ENCODE measurements at places on chromosomes 7 and 10.

DNA sequence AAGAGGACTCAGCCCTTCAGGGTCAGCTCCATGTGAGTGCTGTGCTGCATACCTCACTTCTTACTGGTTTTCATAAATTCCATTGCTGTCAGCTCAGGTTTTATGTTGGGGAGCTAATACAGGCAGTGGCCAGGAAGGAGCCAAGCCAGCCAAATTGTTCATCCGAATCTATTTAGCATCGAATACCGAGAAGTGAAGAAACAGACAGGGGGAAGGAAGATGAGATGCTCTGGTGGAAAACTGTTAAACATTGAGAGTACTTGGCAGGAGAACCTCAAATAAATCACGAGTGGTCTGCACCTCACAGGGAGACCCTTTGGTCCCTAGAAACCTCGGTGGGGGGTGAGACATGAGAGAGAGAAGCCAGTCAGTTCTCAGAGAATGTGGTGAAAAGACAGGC, 196.0 kb upstream of the TMEM72 start:
- no peak for DNase-seq

- DNase-seq = no peak
Observed at GRCh38 chr10:93516006-93516380, 19.6 kb downstream of the CEP55 start.

- DNase-seq = peak; percentile 92
Observed at GRCh38 chr10:97882142-97883091, 32.8 kb downstream of the GOLGA7B start.

DNA sequence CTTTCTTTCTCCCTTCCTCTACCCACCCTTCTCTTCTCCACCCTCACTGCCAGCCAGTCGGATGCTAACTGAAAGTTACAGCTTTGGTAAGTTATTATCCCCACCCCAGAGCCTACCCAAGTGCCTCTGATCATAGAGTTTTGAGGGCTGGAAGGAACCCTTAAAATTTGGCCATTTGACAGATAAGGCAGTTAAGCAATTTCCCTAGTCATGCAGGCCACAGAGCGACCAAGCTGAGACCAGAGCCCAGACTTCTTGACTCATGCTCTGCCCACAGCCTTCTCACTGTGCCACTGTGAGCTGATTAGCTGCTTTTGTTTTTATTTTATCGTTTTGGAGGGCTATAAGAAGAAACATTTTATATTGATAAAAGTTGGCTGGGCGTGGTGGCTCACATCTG, 17.2 kb downstream of the SAP25 start:
- no peak for DNase-seq

DNA sequence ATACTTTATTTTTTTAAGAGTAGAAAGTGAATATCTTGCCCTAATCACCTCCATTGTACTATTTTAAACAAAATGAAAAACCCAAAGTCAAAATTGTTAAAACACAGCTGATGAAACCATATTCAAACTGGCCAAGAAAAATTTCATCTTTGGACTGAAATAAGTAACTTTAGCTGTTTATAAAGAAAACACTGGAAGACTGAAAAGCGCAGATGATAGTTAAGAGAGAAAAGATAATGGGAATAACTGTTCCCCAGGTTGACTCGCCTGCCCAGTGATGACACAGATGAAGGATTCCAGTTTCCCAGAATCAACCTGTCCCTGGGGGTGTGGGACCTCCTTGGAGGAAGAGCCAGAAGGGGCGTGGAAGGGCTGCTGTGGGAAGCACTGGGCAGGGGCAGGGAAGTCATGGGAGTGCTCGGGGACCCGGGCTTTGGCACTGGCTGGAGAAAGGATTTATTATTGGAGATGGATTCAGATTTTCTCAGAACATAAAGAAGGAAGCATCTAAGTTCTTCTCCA, 43.1 kb downstream of the DENND2A start:
- DNase-seq = no peak

GRCh38 chr7:120799813-120800475, 58.0 kb downstream of the TSPAN12 start:
- no peak for DNase-seq

DNA sequence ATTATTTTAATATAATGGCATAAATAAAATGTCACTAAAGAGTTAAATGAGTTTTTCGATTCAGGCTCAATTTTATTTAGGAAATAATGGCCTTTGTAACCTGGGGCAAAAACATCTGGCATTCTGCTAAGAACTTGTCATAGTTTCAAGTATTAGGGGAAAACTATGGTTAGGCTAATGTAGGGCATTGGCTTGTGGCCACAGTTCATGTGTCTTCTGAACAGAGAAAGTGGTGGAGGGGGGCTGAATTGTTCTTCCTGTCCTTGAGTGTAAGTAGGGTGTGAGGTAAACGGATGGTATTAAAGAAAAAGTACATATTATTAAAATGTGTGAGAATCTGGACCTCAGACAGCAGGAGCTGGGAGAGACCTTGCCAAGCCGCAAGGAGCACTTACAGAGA, 69.1 kb upstream of the KLF14 start:
- no peak for DNase-seq

GRCh38 chr10:3532644-3533043, 252.4 kb downstream of the KLF6 start:
- peak; percentile 91 for DNase-seq

- no peak for DNase-seq
Observed at GRCh38 chr7:47515305-47515834, 66.5 kb downstream of the TNS3 start.

DNA sequence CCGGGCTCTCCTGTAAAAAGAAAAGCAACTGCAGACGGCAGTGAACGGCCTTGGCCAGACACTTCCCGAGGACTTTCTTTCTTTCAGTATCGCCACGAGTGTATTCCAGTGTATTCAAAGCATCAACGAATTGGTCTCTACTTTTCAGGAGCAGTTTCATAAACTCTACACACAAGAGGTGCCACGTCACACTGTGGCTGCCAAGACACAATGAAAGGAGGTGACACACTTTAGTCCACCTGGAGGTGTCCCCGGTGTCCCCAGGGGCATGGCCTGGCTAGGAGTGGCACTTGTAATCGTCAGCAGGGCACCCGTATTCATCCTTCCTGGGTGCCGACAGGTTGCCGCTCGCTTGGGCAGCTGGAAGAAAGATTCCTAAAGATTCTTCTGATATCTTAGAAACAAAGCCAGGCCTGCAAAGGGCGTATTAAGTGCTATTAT, 5.0 kb downstream of the TNS3 start:
- DNase-seq = no peak

DNA sequence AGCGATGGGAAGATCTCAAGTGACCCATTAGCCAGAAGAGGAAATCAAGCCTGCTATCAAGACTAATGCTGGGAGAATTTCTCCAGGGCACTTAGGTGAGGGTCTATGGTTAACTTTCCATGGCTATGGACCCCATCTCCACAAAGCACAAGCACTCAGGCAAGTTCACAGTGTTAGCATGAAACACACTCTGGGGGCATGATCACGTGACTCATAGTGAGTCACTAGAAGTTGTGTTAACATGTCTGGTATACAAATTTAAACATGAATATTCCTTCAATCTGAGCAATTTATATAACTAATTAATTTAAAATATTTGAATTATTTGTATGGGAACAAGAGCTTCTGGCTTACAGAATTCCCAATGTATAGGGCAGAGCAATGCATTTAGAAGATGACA, 131.8 kb downstream of the FAM204A start:
- DNase-seq = peak; percentile 66

DNA sequence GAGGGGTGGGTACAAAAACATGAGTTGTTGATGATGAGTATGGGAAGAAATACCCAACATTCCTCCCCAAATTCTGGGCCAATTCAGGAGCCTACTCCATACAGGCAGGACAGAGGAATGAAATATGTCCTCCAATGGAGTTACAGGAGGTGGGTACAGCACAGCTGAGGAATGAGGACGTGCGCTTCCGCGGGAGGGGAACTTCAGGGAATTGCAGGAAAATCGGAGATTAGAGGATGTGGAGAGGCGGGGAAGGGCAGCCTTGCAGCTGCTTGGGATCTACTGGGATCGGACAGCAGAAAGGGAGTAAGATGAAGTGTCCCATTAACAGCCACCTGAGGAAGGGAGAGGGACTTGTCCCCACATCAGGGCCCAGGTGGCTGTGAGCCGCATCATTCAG, 50.2 kb downstream of the PDIA4 start:
- DNase-seq = no peak

DNA sequence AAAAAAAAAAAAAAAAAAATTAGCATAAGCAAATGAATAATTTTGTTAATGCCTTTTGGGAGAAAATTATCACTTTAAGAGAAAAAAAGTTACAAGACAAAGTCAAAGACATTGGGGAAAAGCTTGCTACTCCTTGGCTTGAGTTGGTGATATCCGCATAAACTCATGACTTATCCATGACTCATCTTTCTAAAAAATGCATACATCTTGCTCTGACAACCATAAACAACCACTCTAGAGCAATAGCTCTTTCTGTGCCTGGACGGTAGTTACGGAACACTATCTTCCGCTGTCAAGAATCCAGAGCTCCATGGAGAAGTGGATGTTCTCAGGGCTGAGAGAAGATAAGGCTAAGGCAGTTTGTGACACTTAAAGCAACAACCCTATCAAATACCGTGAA, 281.1 kb upstream of the PFKP start:
- DNase-seq = no peak

DNA sequence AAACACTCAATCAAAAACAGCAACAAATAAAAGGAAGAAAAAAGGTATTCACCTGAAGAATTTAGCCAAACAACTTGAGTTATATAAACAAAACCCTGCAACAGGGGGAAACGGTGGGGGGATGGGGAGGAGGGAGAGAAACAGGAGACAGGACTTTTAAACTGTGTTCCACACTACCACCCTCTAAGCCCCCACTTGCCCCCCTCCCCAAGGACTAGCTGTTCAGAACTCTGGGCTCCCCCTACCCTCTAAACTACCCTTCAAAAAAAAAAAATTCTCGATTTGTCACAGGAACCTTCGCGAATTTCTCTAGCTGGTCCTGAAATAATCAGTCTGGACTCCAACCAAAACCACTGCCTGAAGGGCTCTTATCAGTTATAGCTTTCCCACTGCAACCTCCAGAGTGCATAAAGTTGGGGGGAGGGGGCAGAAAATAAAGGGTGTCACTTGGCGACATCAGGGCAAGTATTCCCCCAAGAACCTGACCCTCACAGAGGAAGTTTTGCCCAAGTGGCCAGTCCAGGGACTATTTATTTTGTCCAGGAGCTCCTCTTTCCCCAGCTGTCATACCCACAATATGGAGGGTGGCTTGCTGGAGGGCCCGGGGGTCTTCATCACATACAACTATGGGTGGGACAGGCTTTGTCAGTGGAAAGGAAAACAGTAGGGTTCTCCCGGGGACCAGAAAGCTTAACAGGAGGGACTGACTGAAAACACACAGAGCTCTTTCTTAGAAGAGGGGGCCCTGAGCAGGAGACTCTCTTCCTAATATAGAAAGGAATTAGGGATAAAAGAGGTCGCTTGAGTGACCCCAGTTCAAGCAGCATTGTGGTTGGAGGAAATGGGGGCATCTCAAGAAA, 1.3 kb downstream of the UBE2H start:
- DNase-seq = no peak

DNA sequence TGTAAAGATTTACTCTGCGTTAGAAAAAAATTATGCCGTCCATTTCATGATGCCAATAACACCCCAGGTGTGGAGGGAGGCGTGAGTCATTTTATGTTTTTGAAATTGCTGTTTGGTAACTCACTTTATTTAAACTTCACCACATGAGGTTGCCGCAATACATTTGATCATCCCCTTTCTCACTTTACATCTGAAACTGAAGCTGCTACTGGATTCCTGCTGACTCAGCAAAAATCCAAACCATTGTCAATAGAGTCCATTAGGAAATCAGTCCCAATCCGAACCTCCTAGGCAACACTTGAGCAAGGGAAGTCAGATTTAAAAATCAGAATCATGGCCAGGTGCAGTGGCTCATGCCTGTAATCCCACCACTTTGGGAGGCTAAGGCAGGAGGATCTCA, 136.6 kb upstream of the SVIL start:
- DNase-seq = peak; percentile 66

GRCh38 chr10:44476409-44477045, 91.6 kb upstream of the CXCL12 start:
- DNase-seq = no peak

GRCh38 chr7:47622946-47623640, 41.2 kb upstream of the TNS3 start:
- DNase-seq = peak; percentile 37

DNA sequence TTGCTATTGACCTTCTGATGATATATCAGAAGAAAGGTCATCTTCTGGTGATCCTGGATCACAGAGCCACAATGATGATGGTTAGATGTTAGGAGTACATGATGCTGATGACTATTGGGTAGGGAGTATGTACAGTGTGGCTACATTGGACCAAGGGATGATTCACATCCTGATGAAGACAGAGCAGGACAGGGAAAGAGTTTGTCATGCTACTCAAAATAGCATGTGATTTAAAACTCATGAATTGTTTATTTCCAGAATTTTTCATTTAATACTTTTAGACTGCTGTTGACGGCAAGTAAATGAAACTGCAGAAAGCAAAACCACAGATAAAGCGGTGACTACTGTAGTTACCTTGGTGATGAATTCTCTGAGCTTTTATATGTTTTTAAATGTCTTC, 397.3 kb downstream of the PPP1R3A start:
- DNase-seq = peak; percentile 55

- peak; percentile 71 for DNase-seq
Observed at GRCh38 chr7:23696916-23697441, 13.0 kb upstream of the STK31 start.

DNA sequence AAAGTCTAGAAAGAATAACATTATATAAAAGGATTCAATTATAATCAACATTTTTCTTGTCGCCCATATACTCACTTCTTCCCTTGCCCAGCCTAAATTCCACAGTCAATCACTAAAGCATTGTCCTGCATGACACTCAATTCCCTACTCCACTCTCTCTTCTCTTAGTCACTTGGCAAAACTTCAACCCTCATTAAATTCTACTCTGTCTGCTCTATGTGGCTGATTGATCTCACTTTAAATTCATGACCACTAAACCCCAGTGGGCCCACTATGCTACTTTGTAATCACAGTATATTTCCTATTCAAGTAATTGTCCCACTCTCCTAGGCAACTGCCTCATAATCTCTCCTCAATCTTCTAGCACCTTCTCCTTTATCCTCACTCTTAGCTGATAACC, 54.1 kb downstream of the MTERF1 start:
- peak; percentile 7 for DNase-seq

- peak; percentile 17 for DNase-seq
Observed at GRCh38 chr10:32263300-32263699, 83.7 kb downstream of the EPC1 start.

GRCh38 chr7:105185290-105186010, 171.4 kb downstream of the KMT2E start:
- DNase-seq = peak; percentile 88

DNA sequence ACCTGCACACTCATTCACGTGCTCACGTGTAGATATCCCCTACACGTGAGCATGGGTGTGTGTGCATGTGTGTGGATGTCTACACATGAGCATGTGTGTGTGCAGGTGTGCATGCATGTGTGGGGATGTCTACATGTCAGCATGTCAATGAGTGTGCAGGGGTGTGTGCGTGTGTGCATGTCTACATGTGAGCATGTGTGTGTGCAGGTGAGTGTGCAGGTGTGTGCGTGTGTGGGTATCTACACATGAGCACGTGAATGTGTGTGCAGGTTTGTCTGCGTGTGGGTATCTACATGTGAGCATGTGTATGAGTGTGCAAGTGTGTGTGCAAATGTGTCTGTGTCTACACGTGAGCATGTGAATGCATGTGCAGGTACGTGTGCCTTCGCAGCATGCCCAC, 274.8 kb downstream of the PTPRN2 start:
- no peak for DNase-seq

Measured in epithelial cell of esophagus (primary cell).